Hindlimb muscle (tissue), 1 donor: ENCODE measurements at places on chromosomes 11 and 22.

DNA sequence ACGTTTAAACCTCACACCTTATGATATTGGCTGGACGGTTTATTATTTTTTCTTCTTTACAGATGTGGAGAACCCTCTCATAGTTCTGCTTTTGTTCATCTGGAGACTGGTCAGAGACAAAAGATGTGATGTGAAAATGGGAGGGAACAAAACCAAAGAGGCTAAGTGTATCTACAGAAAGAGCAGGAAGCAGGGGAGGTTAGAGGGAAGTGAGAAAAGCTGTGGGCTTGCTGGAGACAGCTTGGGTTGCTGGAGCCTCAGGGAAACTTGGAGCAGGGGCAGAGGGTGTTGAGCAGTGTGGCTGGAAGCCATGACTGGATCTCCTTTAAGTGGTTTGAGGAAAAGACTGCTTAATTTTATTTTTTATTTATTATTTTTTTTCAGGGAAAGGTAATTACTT, 79.0 kb upstream of the SNX19 start:
- DNase-seq: no peak

DNA sequence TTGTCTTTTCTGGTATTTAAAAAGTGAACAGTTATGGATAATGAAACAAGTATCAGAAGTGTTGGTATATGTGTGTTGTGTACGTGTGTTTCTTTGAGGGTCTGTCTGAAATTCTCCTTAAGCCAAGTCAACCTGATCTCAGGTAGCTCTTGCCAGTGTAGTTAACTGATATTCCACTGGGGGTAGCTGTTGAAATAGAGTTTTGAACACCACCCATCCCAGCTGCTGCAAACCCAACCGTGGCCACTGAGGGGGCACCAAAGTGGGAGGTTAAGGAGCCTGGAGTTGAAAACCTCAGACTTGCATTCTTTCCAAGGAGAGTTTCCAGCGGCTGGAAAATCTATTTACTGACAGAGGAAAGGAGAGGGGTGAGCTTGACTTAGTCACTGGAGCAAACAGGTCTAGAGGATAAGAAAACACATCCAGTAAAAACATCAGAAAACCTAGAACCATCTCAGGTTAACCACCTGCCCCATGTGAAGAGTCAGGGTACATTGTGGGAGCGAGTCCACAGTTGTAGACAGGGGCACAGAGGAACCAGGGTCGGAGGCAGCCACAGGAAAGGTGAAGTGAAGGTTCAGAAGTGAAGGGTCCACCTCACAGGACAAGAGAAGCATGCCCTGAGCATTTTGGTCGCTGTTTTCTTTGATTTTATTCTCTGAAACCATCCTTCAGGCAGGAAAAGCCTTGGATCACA, 8.8 kb upstream of the CUL5 start:
- no peak for DNase-seq

DNA sequence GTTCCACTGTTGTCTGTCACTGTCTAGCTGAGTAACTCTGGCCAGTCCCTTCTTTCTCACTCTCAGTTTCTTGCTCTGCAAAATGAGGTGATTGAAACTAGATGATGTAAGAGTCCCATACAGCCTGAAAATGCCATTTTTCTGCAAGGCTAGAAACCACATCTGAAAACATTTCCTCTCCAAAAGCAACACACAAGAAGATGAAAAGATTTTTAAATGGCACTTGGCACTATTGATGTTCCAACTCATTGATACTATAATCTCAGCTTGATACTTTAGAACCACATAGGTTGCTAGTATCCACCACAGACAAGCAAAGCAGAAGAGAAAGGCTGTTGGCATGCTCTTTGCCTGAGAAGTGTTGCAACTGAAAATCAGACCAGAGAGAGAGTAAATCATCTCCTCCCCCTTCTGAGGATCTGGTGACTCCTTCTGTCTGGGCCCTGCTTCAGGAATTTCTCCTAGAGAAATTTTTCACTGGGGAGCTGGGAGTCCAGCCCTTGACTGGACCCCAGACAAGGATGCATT, 1217.9 kb downstream of the LRRC4C start:
- peak; percentile 59 for DNase-seq

DNA sequence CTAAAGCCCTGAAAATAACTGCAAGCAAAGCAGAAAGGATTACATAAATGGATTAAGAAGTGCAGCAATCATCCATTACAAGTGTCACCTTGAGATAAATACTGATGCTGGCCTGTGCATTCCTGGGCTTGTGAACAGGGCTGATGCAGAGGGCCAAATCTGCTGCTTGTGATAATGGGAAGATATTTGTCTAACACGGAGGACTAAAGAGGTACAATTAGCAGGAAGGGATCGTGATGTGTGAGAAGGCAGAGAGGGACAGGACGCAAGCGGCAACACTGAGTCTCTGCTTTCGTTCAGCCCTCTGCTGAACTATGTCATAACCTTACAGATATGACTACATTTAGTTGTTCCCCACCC, 107.7 kb upstream of the DDI1 start:
- DNase-seq: no peak

GRCh38 chr11:81707881-81708280, 1025.8 kb downstream of the FAM181B start:
- DNase-seq: no peak
